ENCODE measurements at places on chromosomes 2 and 18. TPM values are rescaled to one million over a fixed set of nuclear protein-coding genes. Genes with fewer than 3 reads are reported as not detected.

IL1RL1 gene
- total RNA-seq, result 0.29 TPM

POMC gene
- total RNA-seq, result 0.59 TPM

HNMT gene
- total RNA-seq, result 100 TPM

CAB39 gene
- total RNA-seq, result 53.2 TPM

Measured in osteoblast (primary cell).